ENCODE measurements at places on chromosomes 4 and X. TPM values are rescaled to one million over a fixed set of nuclear protein-coding genes. Genes with fewer than 3 reads are reported as not detected.

The SPP1 gene
- total RNA-seq, result 401 TPM

The NPY1R gene
- total RNA-seq, result 19.8 TPM

The PAQR3 gene
- 61.1 TPM for total RNA-seq

The DOCK11 gene
- 40.1 TPM for total RNA-seq

The SNCA gene
- total RNA-seq, result 158 TPM

The PARM1 gene
- total RNA-seq, result 35.3 TPM

The FAM13A gene
- total RNA-seq, result 27.2 TPM
